Smooth muscle cell of the umbilical artery (primary cell): ENCODE measurements at places on chromosomes 4 and X. TPM values are rescaled to one million over a fixed set of nuclear protein-coding genes. Genes with fewer than 3 reads are reported as not detected.

HPRT1 gene
- 24.6 and 30.9 TPM in 2 replicates for total RNA-seq

NHS gene
- 0.30 and 1.4 TPM in 2 replicates for total RNA-seq

IL21 gene
- total RNA-seq: not detected in 2 replicates

HELT gene
- not detected in 2 replicates for total RNA-seq

RTL5 gene
- total RNA-seq: 1.2 and 4.4 TPM in 2 replicates
